T-helper 17 cell (primary cell): ENCODE measurements at places on chromosomes 5 and 9.

- no peak for DNase-seq
Observed at GRCh38 chr5:17951392-17952169, 317.3 kb downstream of the TAF11L14 start.

DNA sequence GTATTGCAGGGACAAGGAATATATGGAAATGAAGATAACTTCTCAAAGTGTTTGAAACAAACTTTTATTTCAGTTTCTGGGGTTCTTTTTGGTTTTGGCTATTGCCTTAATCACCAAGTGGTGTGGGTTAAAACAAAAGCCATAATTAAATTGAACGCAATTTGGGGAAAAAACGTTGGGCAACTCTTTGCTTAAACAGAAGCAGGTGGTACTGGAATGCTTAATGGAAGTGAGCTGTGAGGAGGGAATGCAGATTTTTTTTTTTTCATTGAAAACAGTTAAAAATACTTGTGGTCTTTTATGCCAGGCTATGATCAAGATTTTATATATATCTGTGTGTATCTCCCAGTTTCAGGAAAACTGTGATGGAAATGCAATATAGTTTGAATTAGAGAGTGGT is 195.7 kb upstream of the TUT7 start:
- DNase-seq, result no peak

- no peak for DNase-seq
Observed at GRCh38 chr5:3029396-3029795, 277.9 kb upstream of the IRX2 start.

DNA sequence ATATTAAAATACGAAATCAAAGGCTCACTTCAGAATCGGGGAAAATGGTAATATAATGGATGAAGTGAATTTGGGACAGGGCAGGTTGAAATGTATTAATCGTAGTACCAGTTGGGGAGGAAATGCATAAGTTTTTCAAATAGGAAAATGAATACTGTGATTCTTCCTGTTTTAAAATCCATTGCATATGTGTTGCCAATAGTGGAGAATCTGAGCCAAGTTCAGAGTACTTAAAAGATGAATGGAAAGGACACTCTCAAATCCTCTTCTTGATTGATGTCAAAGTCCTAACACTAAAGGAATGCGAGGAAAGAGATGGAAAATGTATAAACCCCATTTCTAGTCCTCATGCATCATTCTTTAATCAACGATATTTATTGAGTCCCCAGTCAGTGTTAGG is 160.9 kb upstream of the CCNG1 start:
- no peak for DNase-seq

GRCh38 chr5:160001457-160001856 is 7.5 kb upstream of the TTC1 start:
- no peak for DNase-seq

DNA sequence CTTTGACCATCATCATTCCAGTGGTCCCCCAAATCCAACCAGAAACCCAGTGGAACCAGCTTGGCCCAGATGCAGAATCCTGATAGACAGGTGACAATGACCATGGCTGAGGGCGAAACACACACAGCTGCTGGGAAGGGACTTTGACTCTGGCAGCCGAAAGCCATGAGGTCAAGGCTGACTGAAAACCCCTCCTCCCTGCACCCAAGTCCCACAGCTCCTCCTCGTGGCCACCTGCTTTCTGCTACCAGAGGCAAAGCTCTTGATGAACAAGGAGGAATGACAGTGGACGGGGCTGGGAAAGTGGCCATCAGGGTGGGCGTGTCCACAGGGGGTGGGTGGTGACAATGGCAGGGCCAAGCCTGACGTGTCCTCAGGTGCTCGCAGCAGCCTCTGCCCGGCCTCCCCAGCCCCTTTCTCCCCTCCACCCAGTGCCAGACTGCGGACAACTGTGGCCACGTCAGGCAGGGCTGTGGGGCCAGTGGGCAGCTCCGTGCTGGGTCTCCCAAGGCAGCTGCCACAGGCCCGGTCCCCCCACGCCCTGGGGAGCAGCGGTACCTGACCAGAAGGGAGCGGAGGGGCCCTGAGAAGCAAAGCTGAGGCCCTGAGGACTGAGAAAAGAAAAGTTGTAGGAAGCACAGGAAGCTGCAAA is 30.8 kb upstream of the SARDH start:
- peak; percentile 2 for DNase-seq

- DNase-seq, result no peak
Observed at GRCh38 chr5:148455185-148455584, 71.4 kb downstream of the FBXO38 start.

DNA sequence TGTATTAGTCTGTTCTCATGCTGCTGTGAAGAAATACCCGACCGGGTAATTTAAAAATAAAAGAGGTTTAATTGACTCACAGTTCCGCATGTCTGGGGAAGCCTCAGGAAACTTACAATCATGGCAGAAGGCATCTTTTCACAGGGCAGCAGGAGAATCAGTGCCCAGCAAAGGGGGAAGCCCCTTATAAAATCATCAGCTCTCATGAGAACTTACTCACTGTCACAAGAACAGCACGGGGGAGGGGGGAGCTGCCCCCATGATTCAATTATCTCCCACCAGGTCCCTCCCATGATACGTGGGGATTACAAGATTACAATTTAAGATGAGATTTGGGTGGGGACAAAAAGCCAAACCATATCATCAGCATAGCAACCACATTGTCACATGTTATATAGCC is 102.5 kb downstream of the GPBP1 start:
- DNase-seq, result no peak

GRCh38 chr9:82668689-82669199 is 394.2 kb downstream of the RASEF start:
- DNase-seq, result no peak
